ENCODE measurements at places on chromosomes 7 and 10.
A peak's percentile ranks its signal among the peaks of the same experiment; 100 is the strongest.

- no peak for DNase-seq
These were observed 98.3 kb downstream of the KCNMA1 start for GRCh38 chr10:77539147-77539935.

DNA sequence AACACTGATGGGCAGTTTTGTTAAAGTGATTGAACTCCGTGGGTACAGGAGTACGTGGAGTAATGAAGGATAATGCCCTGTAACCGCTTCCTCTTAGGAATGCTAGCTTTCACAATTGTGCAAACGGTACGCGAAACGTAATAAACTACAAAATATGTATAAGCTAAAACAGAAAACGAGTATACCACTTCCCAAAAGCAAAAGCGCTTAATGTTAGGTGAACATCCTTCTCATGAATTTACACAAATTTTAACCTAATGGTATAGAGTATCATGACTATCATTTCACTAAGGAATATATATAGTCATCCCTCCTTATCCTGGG is 395 bp upstream of the ZNF25 start:
- DNase-seq = no peak

- no peak for DNase-seq
These were observed 137.3 kb upstream of the CCDC6 start for GRCh38 chr10:60043561-60044241.

DNA sequence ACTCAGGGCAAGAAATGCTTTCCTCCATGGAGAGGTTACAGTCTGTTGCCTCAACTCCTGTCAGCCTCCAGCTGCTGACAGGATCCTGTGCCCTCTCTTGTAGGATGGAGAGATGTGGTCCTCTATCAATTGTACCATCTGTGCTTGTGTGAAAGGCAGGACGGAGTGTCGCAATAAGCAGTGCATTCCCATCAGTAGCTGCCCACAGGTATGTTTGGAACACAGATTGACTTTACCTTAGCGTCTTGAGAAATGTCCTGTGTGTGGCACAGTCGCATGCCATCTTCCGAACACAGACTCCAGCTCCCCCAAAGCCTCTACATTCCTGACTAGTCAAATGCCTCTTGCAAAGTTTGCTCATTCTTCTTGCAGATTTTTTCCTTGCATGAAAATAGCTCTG is 152.6 kb downstream of the BMPER start:
- no peak for DNase-seq

- no peak for DNase-seq
These were observed 511.1 kb downstream of the ZNF37A start for GRCh38 chr10:38605153-38605661.

DNA sequence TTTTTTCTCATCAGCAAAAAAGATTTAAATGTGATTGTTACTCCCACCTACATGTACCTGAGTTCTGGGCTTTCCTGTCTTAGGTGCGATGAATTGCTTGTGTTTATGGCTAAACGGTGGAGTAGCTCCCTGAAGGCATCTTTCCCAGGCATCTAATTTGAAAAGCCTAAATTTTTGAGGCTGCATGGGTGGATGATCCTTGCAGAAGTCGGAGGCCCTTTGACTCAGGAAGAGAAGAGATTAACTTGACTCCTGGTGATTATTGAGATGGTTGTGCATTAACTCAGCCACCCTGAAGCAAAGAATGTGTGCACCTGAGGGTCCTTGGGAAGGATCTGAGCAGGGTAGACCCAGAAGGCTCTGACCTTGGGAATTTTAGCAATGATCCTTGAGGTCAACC is 155.6 kb upstream of the SEMA3C start:
- DNase-seq = no peak

DNA sequence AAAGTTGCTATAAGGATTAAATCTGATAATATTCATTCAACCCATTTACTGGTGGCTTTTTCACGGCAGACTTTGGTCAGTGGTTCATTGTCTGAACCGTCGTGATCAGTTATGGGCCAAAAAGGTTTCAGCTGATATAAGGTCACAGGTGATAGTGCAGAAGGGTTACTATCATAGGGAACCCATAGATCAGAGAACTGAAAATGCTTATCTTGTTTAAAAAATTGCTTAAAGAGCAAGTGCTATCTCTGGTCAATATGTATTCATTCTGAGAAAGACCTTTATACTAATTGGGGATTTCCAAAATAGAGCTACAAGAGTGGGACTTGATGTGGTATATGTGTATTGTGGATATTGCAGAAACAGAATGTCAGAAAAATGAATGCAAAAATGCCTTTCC is 147.8 kb upstream of the SEMA3E start:
- DNase-seq = no peak

- no peak for DNase-seq
These were observed 10.2 kb downstream of the PYROXD2 start for GRCh38 chr10:98404571-98405359.

DNA sequence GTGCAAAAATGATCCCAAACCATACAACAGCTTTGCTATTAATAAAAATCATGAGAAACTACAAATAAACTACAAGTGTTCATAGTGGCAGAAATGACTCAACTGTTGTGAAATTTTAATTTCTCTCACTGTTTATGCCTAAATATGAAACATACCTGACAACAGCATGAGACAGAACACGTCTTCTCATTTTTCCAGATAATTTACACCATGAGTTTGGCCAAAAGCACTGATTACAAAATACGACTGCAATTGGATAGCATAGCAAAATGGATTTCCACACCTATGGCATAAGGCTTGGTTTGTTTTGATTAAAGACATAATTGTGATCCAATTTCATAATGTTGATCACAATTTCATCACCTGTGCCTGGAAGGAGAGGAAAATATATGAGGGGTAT is 608.6 kb downstream of the GATA3 start:
- DNase-seq = no peak

DNA sequence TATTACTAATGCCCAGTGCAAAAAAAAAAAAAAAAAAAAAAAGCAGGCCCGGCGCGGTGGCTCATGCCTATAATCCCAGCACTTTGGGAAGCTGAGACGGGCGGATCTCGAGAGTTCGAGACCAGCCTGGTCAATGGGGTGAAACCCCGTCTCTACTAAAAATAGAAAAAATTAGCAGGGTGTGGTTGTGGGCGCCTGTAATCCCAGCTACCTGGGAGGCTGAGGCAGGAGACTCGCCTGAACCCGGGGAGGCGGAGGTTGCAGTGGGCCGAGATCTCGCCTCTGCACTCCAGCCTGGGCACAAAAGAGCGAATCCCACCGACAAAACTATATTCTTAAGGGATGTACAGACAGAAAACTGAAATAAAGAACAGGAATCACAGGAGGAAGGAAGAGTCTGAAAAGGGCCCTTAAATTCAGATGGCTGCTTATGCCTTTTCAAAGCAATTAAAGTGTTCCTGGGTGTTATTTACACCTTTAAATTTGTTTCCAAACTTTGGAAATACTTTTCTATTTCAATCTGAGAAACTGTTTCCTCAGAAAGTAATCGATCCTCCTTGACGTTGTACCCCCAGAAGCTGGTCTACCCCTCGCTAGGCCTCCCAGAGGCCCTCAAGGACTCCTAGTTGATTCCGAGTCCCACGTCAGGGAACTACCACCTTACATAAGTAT is 2.0 kb upstream of the KMT2E start:
- peak; percentile 18 for DNase-seq

DNA sequence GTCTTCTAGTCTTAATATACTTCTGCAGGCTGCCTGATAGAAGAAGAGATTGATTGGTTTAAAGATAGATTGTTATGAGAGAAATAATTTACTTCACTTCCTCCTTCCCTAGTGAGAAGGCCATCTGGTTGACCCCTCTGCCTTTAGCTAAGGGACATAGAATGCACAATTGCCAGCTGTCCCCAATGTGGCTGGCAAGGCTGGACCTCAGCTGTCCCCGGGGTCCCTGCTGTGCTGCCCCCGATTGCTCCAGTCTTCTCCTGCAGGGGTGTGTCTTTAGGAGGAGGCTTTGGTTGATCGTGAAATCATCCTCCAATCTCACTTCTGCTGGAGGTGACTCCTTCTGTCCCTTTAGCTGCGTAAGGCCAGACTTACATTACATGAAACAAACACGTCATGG is 388.5 kb downstream of the DPP6 start:
- no peak for DNase-seq

- DNase-seq = no peak
These were observed 10.2 kb upstream of the HKDC1 start for GRCh38 chr10:69209787-69210484.

- no peak for DNase-seq
These were observed 9.2 kb downstream of the CCDC201 start for GRCh38 chr7:45863715-45864114.

DNA sequence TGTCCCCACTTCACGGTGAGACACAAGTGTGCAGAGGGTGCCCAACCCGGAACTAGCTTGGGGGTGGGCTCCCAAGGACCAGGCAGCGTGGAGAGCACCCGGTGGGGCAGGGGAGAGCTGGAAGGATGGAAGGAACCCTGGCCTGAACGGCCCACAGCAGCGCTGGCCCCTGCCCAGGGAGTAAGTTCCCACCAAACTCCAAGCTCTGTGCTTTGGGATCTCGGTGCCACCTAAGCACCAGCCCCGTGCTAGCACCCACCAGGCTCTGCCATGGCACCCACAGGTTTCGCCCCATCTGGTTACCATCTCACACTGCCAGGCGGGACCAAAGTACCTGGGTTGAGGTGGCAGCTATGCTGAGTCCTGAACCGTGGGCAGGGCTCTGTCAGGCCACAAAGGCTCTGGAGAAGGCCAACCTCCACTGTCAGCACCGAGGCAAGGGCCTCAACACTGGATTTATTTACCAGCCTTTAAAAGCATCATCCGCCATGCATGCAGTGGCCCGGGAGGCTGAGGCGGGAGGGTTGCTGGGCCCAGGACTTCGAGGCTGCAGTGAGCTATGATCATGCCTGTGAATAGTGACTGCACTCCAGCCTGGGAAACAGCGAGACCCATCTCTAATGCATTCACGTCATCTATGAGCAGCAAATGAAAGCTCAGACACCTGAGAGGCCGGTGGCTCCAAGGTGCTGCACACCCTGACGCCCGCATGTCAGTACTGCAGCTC is 16.0 kb downstream of the GPER1 start:
- DNase-seq = no peak

DNA sequence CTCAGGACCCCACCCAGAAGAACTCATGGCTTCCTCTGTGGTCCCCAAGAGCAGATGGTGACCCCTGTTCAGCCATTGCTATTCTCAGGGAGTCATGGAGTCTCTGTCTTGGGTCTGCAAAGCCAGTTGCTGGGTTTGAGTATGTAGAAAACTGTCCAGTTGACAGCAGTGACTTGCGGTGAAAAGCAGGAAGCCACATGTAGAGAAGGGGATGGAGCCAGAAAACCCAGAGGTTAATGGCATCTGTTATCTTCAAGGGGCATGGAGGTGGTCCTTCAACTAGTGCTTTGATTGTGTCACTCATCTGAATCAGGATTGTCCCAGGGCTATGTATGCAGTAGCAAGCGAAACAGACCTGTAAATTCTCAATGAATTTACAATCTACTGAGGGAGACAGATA is 86.3 kb upstream of the STK17A start:
- no peak for DNase-seq

GRCh38 chr7:149529136-149529718 is 31.6 kb upstream of the ZNF746 start:
- no peak for DNase-seq

GRCh38 chr10:114313139-114313538 is 74.1 kb downstream of the VWA2 start:
- DNase-seq = no peak

DNA sequence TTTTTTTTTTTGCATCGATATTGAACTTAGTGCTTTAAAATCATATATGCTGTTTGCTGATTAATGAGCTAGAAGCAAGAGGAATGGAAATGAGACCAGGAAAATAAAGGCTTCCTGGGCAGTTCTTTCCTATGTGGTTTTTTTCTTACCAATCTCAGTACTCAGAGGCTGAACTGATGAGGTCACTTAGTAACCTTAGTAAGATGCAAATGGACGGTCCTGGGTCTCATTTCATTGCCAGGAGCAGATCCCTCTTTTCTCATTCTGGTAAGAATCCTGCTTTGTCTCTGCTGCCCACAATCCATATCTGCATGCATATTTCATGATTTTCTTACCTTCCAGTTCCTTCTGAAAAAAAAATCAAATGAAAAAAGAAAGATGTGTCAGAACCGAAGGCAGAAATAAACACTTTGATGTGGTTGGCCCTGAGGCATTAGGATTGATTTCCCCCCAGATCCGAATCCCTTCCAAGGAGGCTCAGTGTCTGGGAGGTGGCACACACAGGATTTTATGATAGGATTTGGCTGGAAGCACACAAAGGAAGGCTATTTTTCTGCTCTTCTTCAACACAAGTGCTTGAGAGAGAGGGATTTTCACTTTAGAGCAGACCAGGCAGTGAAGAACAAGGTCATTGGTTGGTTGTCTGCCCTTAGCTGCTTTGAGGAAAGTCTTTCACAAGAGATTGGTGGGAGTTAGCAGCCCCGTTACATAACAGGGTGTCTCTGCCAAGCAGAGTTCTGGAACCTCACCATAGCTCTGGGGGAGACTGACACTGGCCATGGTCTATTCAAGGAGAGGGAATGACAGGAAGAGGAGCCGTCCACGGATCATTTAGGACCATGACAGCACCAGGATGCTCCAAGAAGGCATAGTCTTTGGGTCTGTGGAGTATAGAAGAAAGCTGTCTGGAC is 150.0 kb downstream of the CAMK1D start:
- no peak for DNase-seq

DNA sequence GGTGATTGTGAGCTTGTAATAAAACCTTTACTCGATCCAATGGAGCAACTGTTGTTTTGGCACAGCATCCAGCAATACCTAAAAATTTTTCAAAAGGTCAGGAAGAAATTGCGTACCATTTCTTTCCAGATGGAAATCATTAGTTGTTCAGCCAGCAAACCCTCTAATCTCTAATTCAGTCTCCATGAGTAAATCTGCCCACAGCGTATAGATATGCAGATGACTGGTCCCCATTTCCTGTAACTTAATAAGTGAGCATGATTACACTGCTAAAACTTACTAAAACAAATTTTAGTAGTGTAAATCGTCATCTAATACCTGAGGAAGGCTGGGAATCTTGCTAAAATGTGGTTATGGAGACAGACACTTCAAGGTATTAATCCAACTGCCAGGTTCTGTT is 10.6 kb downstream of the SLC25A16 start:
- no peak for DNase-seq

DNA sequence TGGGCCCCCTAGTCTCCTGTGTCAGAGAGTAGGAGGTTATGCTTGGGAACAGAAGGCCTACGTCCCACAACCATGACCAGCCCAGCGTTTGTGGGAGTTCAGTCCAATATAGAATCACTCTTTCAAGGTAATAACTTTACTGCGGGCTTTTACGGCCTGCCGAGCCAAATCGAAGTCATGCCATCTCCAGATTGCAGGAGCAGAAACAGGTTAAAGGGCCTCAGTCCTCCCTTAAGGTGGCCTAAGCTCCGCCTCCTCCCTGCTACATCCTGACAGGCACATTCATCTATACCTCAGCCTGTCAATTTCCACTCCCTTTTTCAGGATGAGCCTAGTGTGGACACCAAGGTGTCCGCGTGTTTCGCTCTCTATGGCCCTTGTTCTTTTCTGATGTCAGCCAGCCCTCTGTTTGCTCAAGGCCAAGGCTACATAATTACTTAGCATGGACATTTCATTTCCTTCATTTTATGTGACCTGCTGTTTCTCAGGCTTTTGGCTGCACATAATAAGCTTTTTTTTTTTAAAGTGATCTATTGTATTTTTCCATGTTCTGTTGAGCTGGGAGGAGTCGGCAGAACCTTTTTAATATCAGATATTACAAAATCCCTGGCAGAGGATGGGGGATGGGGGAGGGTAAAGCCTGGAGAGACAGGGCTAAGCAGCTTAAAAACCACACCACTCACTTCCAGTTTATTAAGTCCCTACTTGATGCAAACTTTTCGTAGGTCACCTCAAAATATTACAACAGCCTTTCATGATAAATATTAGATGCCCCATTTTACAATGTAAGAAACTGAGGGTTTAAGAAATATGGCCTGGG is 84.6 kb downstream of the CACNB2 start:
- DNase-seq = no peak

- DNase-seq = no peak
These were observed 542 bp upstream of the ZNF394 start for GRCh38 chr7:99500637-99501009.
